ENCODE measurements at places on chromosomes 3 and 15.

DNA sequence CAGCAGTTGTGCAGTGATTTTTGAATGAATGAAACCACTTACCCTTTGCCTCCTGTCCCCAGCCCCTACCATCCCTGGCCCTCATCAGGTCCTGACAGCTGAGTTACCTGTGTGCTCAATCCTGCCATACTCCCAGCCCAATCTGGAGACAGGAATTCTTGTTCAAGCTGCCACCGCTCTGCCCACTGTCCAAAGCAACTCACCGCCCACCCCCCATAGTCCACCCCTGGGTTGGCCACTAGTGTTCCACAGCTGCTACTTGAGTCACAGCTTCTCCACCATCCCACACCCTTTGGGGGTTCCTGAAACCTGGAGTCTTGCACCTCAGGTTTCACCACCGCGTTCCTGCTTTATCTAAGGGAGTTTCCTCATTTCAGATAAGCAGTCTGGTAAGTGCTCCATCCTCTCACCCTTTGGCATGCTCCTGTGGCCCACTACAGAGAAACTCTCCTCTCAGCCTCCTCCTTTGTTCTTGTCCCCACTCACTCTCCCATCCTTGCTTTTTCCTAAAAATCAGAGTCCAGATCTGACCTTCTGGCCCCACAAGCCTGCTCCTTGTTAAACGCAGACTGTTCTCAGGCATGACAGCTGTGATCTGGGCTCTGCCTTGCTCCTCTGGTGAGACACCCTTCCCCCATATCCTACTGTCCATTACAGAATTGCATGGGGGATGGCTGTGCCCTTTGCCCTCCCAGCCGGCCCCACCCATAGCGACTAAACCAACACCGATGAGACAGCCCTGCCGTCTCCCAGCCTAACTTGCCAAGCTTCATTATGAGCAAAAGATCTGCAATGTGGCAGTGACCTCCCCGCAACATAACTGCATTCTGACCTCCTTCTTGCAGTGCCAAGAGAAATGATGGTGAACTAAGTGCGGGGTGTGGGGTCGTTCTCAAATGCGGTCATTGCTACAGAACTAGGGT is 50.0 kb downstream of the CYP19A1 start:
- peak; percentile 75 for DNase-seq

GRCh38 chr15:29615791-29616190 is 206.5 kb downstream of the TJP1 start:
- no peak for DNase-seq

- DNase-seq: peak; percentile 80
Measured at GRCh38 chr15:85837011-85837433, 42.3 kb upstream of the KLHL25 start.

DNA sequence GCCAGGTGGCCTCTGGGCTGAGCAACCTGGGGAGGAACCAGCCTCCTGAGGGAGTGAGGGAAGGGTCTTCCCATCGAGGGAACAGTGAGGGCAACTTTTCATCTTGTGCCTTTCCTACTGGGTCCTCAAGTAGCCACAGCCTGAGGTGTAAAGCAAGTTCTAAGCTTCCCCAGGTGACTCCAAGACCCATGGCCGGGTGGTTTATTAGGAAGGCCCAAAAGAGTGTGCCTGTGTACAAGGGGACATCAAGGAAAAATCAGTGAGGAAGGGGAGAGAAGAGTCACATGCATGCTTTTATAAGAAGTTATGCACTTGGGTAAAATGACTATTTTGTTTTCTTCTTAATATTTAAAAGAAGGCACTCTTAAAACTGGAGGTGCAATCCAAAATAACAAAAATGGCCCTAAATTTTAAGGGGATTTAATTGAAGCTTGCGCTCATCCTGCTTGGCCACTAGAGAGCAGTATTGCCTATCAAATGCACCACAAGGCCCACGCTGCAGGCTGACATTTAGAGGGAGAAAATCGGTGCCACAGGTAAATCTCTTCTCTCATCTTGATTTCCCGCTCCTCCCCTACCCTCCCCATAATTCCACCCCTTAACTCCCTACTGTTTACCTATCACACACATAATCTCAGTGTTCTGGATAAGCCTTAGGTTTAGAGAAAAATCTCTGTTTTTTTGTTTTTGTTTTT is 6.7 kb downstream of the NANOGP8 start:
- peak; percentile 67 for DNase-seq

DNA sequence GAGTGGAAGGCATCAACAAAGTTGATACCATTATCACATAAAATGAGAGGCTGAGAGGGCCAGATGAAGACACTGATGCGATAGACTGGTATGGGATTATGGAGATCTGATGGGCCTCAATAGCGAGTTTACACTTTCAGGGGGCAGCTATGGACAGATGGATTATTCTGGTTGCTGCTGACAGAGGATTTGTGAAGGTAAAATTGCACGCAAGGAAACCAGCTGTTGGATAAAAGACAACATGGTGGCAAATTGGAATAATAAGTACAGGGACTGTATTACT is 203.9 kb downstream of the MBNL1 start:
- DNase-seq: no peak

DNA sequence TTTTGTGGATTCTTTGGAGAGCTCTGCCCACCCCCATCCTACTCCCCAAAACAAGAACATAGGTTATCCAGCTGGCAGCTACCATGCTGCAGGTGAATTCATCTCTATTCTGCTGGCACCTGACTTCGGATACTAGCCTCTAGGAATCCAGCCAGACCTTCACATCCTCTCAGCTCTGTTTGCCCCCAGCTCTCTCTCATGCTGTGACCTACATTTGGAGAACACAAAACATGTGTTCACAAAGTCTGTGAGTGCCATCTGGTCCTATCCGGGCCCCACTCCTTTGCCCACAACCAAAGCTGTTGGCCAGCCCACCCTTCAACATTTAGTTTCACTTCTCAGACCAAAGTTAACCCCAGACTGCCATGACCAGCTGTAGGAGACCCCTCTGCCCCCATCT is 89.4 kb upstream of the C3orf80 start:
- DNase-seq: no peak

DNA sequence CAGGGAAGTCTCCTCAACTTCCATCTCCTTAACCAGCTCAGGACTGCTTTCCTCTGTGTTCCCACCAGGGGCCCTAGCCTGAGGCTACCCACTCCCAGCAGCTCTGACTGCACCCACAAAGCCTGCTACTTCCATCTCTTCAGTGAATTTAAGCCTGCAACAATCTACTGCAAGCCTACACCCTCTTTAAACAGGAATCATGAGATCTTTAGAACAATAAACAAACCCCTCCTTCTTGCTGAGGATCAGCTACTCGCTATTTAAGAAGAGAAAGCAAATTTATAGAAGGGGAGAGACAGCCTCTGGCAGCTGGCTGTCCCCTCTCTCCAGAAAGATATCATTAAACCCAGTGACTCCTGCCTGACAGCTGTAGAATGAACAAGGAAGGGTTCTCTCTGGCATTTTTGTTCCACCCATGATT is 51.9 kb downstream of the ARHGAP31 start:
- no peak for DNase-seq

DNA sequence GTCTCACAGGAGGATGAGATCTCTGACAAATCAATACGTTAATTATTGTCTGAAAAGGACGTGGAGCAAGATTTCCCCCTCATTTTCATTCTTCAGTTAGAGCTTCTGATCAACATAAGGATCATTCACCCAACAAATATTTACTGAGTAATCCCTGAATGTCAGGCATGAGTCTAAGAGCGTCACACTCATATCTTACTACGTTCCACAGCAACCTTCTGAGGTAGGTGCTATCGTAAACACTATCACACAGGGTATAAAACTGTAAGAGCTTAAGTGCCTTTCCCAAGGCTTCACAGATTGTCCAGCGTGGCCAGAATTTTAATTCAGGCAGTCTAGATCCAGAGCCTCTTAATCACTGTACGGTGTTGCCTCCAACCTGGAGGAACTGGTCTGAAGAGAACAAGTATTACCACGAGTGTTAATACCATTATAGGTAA is 10.6 kb upstream of the TM4SF1 start:
- no peak for DNase-seq

DNA sequence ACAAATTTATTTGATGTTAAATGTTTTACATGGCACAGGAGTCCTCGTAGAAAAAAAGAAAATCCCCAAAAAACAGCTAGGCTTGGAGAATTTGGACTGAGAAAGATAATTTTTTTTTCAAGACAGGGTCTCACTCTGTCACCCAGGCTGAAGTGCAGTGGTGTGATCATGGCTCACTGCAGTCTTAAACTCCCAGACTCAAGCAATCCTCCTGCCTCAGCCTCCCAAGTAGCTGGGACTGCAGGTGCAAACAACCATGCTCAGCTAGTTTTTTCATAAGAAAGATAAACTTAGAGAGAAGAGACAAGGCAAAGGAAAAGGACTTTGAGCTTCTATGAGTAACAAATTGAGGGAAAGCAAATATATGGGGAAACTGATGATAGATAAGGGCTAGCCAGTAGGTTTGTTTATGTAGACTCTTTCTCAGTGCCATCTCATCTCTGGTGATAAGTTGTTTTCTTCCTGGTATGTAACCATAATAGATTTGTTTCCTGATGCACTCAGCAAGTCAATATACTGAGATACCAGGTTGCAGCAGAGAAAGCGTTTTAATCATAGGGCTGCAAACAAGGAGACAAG is 13.1 kb upstream of the TRMT10C start:
- peak; percentile 77 for DNase-seq

DNA sequence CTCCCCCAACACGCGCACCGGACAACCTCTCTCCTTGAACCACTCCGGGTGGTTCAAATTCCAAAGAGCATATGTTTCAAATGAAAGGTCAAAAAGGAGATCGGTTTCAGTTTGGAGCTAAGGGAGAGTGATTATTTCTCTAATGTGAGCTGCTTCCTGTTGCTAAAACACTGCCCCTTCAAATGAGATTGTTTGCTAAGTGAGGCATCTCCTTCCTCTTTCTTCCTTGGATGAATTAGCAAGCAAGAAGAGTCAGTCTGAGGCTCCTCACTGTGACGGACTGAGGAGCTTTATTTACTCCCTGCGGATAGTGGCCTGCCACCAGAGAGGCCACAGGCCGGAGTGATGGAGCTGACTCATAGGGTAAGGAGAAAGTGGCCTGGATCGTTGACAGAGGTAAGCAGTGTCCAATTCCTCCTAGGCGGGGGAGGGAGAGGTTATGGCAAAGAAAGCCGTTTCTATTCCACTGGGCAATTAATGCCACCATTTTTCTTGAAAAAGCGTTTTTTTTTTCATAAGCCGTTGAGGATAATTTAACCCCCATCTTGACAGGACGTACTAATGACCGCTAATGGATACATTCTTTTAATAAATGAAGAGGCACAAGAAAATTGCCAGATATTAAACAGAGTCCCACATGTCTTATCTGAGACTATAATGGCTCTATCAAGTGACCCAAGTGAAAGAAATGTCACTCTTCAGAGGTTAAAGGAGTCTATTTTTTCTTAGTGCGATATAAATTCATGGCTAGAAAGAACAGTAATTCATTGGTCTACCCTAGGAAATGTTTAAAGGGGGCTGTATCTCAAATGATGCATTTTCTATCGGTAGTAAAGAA is 167.0 kb upstream of the ANKRD28 start:
- DNase-seq: no peak

- DNase-seq: peak; percentile 64
Measured at GRCh38 chr3:150925751-150926201, 20.5 kb upstream of the MINDY4B start.

- DNase-seq: no peak
Measured at GRCh38 chr3:106611116-106611515, 742.3 kb upstream of the CBLB start.

Data from HuH-7 (cell line).